RKO (cell line): ENCODE measurements at places on chromosomes 7 and 10.
A peak's percentile ranks its signal among the peaks of the same experiment; 100 is the strongest.

DNA sequence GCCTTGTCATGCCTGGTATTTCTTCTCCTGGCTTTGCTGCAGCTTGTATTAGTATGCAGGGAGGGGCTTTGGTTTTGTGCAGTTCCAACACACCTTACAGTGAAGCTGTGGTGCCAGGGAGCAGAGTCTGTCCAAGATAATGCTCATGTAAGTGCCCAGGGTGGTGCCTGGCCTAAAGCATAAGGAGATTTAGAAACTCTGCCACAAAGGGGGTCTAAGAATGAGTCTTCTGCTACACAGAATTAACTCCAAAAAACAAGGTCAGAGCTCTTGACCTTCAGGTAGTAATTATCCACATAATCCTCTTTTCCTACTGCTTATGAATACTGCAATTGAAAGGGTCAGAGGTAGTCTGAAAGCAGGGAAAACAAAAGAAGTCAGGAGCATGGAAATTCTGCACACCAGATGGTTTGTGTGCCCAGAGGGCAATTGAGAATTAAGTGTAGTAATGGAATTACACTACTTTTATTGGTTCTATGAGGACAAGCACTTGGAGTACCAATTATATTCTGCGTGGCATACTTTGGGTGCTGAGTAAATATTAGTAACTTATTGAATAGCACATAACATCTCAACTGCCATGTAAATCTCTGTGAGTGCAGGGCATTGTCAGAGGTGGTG, 121.5 kb downstream of the KAT6B start:
- no peak for DNase-seq

DNA sequence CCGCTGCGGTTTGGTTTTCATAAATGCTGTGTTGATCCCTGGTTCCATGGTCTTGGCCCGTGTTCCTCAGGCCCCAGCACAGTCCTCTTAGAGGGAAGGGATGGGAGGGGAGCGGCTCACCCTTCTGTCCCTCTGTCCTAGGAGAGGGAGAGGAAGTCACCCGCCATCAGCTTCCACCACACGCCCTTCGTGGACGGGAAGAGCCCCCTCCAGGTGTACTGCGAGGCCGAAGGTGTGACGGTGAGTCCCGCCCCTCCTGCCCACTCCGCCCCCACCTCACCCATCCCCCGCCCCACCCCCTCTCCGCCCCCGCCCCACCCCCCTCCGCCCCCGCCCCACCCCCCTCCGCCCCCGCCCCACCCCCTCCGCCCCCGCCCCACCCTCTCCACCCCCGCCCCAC, 37.5 kb upstream of the DPYSL4 start:
- no peak for DNase-seq

DNA sequence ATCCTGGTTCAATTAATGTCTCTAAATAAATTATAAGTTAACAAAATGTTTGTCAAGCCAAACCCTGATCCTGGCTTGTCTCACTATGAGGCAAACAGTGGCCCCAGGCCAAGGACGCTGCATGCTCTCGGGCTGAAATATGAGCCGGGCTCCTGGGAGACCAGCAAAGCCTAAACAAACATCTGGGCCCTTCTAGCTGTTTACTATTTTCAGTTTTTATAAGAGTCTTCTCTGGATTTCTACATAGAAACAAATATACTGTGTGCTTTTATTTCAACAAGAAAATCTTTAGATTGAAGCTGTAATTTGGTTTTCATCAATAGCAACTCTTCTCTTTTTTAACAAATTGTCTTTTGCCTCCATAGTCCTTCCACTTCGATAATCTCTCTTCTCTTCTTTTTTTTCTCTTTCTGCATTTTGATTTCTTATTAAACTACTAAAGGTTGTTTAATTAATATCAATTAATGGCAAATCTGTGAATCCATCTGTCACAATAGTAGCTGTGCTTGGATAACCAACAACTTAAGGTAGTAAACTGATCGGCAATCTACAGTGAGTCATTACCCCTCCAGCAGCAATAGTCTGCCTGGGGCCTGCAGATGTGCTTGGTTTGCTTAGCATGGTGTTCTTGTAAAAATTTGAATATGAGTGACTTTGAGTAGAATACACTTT, 83.3 kb upstream of the DNAJC1 start:
- DNase-seq: peak; percentile 35

- DNase-seq: no peak
Observed at GRCh38 chr10:130809761-130810515, 501.6 kb downstream of the TCERG1L start.

DNA sequence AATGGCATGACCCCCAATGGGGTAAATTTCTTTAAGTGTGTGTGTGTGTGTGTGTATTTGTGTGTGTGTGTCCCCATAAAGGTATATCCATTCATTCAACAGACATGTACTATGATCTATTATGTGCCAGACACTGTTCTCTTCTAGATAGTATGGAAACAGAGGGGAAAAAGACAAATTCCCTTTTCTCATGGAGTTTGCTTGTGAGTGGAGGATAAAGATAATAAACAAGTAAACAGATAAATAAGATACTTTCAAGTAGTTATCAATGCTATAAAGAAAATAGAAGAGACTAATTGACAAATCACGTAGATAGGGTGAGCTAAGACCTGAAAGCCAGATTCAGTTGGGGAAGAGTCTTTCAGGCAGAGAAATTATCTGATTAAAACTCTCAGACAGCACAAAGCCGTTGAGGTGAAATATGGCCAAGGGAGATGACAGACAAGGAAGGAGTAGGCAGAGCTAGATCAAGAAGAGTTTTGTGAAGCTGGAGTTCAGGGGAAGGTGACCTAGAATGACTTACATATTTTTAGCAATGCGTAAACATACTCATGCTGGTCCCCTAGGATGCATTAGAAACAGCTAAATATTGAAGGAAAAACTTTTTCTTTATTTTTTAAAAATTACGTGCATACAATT, 45.2 kb upstream of the DMTF1 start:
- no peak for DNase-seq
